ENCODE measurements at places on chromosomes 13 and 19. TPM values are rescaled to one million over a fixed set of nuclear protein-coding genes. Genes with fewer than 3 reads are reported as not detected.
A peak's percentile ranks its signal among the peaks of the same experiment; 100 is the strongest.

The ADGRE3 gene
- not detected for total RNA-seq

The NPHS1 gene
- total RNA-seq, result not detected

DNA sequence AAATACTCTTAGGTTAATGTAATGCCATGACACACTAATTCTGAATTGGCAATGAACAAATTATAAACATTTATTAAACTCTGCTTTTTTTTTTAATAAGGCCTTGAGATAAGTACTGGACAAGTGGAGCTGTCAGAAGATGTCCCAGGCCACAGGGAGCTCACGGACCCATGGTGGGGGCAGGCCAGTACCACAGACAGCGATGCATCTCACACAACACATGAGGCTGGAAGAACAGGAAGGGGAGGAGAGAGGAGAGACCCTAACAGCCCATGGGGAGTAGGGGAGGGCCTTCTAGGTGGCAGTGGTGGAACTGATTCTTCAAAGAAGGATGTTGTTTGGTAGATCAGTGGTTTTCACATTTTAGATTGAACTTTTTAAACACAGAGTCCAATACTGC lies 128.4 kb downstream of the LHFPL6 start:
- DNase-seq, result no peak

The ZNF85 gene
- 18.5 TPM for total RNA-seq

The ZNF701 gene
- total RNA-seq, result 19.9 TPM

DNA sequence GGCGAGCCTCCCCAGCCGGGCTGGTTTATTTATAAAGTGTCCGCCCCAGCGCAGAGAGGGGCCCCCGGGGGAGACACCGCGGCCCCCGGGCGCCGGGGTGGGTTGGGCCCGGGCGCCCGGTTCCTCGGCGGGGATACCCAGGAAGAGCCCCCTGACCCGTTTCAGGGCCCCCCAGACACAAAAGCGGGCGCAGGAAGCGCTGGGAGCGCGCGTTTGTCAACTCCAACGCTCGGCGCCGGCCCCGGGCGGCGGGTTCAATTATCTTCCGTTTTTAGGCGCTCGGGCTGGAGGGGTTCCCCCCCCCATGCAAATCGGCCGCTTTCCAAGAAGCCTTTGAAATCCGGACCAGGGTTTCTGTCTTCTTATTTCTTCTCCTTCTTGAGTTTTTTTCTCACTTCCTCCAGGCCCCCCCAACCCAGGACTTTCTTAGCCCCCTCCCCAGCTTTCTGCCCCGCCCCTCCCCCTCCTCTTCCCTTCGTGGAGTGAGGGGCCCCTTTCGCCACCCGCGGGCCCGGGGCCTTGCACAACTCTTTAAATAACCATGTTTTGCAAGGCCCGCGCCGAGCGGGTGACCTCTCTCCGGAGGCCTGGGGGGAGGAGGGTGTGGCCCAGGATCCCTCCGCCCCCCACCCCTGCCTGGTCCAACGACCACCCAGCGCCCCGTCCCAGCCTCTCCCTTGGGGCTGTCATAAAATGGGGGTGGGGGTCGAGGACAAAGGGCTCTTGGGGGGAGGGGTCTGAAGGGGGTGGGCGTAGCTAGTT lies 935 bp downstream of the ARID3A start:
- DNase-seq, result peak; percentile 82

GRCh38 chr13:30241532-30241931 lies 65.8 kb downstream of the KATNAL1 start:
- no peak for DNase-seq

The EBI3 gene
- total RNA-seq, result 11.0 TPM

- no peak for DNase-seq
Observed at GRCh38 chr13:25420161-25420560, 48.4 kb downstream of the ATP8A2 start.

The HTR2A gene
- not detected for total RNA-seq

GRCh38 chr19:34474233-34474989 lies 7.1 kb upstream of the WTIP start:
- no peak for DNase-seq

- peak; percentile 64 for DNase-seq
Observed at GRCh38 chr13:108346376-108346775, 76.9 kb downstream of the TNFSF13B start.

The KLK2 gene
- not detected for total RNA-seq

- no peak for DNase-seq
Observed at GRCh38 chr13:75405976-75406703, 75.8 kb downstream of the TBC1D4 start.

DNA sequence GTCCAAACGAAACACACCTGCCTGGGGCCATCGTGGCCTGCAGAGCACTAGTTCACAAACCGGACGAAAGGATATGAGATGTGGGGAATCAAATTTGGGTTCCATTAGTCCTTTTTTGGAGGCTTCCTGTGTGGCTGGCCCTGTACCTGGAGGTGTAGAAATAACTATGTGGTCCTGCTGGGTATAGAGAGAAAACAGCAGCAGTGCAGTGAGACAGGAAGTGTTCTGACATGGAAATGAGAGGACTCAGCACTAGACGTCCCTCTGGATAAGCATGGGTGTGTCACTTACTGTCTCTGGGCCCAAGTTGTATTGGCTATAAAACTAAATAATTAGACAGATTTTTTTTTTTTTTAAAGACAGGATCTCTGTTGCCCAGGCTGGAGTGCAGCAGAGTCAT lies 12.3 kb downstream of the KDELR1 start:
- no peak for DNase-seq

The TMPRSS9 gene
- total RNA-seq, result not detected

The ABCC4 gene
- total RNA-seq, result 8.7 TPM

- peak; percentile 19 for DNase-seq
Observed at GRCh38 chr13:113109151-113110047, 3.8 kb downstream of the F7 start.

- peak; percentile 63 for DNase-seq
Observed at GRCh38 chr13:26011996-26012821, 39.6 kb downstream of the SHISA2 start.

The CEACAM3 gene
- not detected for total RNA-seq

The TMEM255B gene
- total RNA-seq, result 0.61 TPM

The CEACAM7 gene
- not detected for total RNA-seq

GRCh38 chr13:100473501-100474044 lies 115.0 kb downstream of the GGACT start:
- DNase-seq, result no peak

GRCh38 chr13:113299951-113300350 lies 2.9 kb downstream of the LAMP1 start:
- DNase-seq, result no peak
